ENCODE measurements at places on chromosomes 4 and X. TPM values are rescaled to one million over a fixed set of nuclear protein-coding genes. Genes with fewer than 3 reads are reported as not detected.

The NPY2R gene
- 1.9 TPM for total RNA-seq

The MAGEC3 gene
- total RNA-seq = not detected

The DYNLT3 gene
- 42.8 TPM for total RNA-seq

The SLC16A2 gene
- total RNA-seq = 13.8 TPM

The SYN1 gene
- total RNA-seq = 0.43 TPM

GRCh38 chr4:18934197-18934596, 912.6 kb upstream of the LCORL start:
- DNase-seq = no peak

- DNase-seq = no peak
Measured at GRCh38 chrX:9135901-9136510, 102.1 kb upstream of the FAM9B start.

GRCh38 chr4:5921101-5921980, 28.5 kb upstream of the CRMP1 start:
- DNase-seq = no peak

- DNase-seq = no peak
Measured at GRCh38 chrX:78708816-78709215, 38.7 kb upstream of the LPAR4 start.
